ENCODE measurements at places on chromosomes 13 and 19.

DNA sequence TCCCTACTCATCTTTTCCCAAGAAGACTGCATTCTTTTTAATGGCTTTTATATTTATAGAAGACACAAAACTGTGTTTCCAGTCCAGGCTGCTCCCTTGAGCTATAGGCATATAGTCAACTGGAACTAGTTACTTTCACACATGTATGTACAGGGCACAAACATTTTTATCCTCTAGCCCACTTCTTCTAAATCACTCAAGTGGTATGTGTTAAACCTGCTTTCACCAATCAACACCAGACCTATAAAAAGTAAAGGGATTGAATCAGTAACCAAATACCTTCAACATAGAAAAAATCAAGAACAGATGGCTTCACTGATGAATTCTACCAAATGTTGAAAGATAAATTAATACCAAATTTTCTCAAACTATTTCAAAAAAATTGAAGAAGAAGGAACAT lies 584.2 kb upstream of the SLITRK1 start:
- no peak for DNase-seq

- no peak for DNase-seq
Measured at GRCh38 chr19:30064771-30065494, 122.9 kb downstream of the URI1 start.

DNA sequence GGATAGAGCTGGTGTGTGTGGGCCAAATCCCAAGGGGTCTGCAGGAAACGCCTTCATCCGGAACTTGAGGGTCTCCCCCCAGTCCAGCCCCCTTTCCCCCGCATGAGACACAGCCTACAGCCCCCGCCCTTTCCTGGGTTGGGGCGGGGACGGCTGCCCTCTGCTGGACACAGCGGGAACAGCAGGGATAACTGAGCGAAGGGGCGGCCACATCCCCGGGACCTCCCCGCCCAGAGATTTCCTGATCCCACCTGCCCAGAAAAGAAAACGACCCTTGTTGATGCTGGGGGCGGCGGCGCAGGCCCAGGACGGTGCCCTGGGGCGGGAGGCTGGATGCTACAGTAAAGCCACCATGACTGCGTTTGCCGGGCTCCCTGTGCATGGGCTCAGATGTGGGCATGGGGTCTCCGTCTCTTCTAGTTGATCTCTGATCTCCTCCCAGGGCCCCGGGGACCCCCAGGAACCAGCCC lies 14.2 kb downstream of the ONECUT3 start:
- no peak for DNase-seq

- no peak for DNase-seq
Measured at GRCh38 chr19:4816202-4816949, 15.1 kb downstream of the TICAM1 start.

- no peak for DNase-seq
Measured at GRCh38 chr19:54660964-54661363, 1.8 kb upstream of the LILRB4 start.

GRCh38 chr19:54209058-54209810 lies 8.6 kb downstream of the RPS9 start:
- DNase-seq: no peak

GRCh38 chr13:80530902-80531301 lies 190.0 kb upstream of the SPRY2 start:
- DNase-seq: no peak

DNA sequence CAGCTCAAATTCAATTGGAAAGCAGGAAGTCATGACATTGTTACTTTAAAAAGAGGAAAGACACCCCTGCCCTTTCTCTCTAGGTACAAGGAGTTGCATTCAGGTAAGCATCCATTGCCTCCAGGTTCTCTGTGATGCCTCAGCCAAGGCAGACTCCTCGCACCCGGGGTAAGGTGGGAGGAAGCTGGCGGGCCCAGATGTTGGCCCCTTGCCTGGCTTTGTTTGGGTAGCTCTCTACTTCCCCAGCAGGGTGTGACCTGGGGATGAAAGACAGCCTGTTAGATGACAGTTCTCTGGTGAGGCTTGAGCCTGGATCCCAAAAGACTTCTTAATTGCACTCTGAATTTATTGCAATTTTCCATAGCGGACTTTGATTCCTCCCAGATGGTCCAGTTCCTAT lies 25.6 kb downstream of the SHISA2 start:
- DNase-seq: no peak

GRCh38 chr19:6209680-6210079 lies 70.1 kb downstream of the MLLT1 start:
- no peak for DNase-seq

- DNase-seq: no peak
Measured at GRCh38 chr13:112752211-112752610, 62.4 kb downstream of the ATP11A start.

DNA sequence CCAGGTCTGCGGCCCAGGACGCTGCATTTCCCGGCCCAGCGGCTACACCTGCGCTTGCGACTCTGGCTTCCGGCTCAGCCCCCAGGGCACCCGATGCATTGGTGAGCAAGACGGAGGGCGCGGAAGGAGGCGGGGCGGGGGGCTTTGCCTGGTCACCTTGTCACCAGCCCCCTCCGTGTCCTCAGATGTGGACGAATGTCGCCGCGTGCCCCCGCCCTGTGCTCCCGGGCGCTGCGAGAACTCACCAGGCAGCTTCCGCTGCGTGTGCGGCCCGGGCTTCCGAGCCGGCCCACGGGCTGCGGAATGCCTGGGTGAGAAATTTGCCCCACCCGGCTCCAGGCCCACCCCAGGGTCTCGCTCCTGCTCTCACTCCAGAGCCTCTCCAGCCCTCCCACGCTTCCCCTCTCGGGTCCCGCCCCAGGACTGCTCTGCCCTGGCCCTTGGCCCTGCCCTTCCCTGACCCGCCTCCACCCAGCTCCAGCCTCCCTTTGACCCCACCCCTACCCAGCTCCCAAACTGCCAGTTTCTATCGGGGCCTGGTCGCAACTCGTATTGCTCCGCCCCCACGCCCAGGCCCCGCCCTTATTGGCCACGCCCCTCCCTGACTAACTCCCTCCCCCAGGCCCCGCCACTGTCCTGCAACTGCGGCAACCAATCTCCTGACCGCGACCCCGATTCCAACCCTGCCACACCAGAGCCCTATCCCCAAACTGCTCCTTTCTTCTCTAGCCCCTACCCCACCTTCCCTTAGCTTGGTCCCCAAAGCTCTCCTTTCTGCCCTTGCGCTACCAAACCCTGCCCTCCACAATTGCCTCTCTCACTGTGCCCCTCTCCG lies 8.6 kb downstream of the LTBP4 start:
- peak; percentile 77 for DNase-seq

- DNase-seq: no peak
Measured at GRCh38 chr13:75760131-75761021, 124.2 kb downstream of the LMO7 start.

DNA sequence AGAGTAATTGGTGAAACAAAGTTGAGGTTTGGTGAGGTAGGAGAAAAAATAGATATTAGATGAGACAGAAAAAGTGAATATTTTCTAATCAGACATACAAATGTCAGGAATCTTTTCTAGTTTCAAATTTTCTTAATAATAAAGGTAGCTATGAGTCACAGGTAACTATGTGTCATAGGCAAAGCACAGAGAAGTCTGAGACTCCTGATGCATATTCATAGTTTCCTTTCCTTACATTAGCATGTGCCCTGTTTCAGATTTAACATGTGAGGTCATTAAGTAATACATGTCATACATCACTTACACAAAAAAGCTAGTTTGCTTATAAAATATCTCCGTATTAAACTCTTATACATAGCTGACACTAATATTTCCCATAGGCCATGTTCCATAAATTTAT lies 1141.3 kb upstream of the PCDH20 start:
- DNase-seq: no peak

GRCh38 chr13:41973247-41973741 lies 12.4 kb upstream of the VWA8 start:
- no peak for DNase-seq
